ENCODE measurements at places on chromosomes 12 and 14.

- DNase-seq = no peak
Measured at GRCh38 chr14:78450669-78451318, 280.6 kb downstream of the NRXN3 start.

GRCh38 chr12:27012239-27012981 lies 1.8 kb downstream of the TM7SF3 start:
- DNase-seq = no peak

DNA sequence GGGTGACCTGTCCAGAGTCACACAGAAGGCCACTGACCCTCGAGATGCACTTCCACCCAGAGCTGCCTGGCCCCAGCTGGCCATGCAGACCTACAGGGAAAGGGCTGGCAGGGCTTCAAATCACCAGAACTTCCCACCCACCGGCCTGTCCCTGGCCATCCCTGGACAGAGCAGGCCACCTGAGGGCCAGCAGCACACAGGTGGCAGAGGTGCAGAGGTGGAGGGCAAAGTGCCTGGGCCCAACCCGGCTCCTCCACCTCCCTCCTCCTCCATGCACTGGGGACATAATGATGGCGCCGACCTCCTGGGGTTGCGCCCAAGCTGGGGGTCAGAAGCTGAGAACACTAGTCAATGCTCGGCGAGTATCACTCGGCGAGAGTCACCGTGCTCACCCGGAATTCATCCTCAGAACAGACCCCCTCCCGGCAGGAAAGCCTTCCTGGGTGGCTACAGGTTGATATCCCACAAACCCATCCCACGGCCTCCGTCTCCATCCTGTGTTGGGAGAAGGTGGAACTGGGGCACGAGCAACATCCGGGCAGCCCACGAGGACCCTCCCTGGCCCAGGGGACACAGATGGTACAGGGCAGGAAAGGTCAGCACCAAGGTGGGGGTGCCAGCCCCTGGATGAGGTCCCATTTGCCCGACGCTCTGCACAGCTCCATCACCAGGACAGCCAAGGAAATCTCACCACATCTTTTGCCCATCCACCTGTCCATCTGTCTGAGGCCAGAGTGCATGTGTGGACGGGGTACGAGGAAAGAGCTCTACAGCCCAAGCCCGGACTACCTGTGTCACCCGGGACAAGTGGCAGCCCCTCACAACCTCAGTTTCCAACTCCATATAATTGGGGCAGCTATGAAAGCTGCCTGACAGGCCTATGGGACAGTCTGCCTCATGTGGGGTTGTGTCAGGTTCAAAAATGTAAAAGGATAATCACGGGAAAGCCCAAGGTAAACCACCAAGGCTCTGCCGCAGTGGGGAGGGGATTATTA lies 10.8 kb downstream of the BEGAIN start:
- no peak for DNase-seq

DNA sequence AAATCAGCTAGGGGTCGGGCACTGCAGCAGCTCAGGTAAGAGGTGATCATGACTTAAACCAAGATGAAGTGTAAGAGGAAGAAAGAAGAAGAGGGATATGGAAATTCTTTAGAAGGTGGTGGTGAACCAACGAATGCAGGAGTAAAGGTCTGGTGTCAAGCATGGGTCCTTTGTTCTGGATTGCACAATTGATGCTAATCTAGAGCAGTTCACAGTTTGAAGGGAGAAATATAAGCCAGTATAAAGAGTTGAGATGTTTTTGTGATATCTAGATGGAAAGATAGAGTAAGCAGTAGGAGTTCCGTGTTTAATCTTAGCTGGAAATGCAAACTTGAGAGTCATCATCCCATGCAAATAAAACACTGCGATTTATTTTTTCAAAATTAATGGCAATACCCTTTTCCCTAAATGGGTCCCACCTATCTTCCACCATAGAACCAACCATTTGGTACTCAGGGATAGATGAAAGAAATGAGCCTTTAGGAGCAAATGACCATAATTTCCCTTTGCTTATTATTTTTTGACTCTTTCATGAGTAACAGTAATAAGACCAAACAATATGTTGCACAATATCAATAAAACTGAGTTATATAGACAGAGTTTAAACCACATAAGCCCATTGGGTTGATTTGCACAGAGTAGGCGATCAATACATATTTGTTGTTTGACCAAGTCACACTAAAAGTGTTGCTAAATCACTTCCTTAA lies 15.0 kb upstream of the MGP start:
- no peak for DNase-seq

DNA sequence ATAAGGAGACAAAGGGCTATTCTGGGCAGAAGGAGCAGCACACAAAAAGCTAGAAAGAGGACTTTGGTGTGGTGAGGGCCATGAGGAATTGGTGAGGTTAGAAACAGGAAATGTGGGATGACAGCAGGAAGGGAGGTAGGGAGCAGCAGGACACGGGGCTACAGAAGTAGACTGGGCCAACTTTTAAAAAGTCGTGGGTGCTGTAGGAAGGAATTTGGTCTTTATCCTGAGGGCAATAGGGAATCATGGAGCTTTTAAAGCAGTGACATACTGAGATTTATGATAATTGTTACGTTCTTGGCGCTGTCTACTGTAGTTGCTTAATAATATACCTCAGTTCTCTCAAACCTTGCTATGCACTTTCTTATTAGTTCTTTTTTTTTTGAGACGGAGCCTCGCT lies 8.2 kb upstream of the CHURC1 start:
- no peak for DNase-seq
